ENCODE measurements at places on chromosomes 4 and X. TPM values are rescaled to one million over a fixed set of nuclear protein-coding genes. Genes with fewer than 3 reads are reported as not detected.
A peak's percentile ranks its signal among the peaks of the same experiment; 100 is the strongest.

- DNase-seq = no peak
These were observed 101.4 kb downstream of the GLRA2 start for GRCh38 chrX:14630733-14631132.

The KLHL13 gene
- total RNA-seq = 0.11 TPM

DNA sequence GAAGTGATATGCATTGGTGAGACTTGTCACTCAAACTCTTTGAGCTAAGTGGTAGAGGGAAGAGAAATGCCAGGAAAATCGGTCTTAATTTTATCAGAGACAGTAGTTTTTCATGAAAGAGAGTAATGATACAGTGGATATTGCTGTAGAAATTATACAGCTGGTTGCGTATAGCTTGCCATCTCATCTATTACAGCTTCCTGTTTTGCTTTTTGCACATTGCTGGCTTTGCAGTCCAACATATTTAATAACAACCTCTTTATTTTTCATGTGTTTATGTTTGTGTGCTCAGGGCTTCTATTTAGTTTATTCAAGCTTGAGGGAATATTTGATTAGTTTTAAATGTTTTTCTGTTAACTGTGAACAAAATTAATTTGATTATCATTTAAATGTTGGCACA is 11.5 kb downstream of the SMAD1 start:
- no peak for DNase-seq

DNA sequence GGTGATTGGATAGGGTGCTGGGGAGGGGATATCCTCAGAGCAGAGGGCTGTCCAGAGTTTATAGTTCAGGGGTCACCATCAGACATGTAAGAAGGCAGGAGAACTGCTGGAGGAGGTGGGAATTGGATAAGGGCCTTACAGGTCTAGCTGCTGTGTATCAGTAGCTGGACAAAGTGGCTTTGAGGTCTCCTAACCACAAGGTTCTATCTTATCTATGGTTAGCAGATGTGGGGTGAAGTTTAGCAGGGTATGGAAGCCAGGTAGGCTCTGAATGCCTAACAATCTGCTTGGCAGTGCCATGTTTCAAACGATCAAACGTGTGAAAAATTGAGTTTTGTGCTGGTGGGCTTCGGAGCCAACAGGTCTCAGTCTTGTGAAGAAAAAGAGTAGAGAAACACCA is 32.1 kb upstream of the MAGEA8 start:
- no peak for DNase-seq

DNA sequence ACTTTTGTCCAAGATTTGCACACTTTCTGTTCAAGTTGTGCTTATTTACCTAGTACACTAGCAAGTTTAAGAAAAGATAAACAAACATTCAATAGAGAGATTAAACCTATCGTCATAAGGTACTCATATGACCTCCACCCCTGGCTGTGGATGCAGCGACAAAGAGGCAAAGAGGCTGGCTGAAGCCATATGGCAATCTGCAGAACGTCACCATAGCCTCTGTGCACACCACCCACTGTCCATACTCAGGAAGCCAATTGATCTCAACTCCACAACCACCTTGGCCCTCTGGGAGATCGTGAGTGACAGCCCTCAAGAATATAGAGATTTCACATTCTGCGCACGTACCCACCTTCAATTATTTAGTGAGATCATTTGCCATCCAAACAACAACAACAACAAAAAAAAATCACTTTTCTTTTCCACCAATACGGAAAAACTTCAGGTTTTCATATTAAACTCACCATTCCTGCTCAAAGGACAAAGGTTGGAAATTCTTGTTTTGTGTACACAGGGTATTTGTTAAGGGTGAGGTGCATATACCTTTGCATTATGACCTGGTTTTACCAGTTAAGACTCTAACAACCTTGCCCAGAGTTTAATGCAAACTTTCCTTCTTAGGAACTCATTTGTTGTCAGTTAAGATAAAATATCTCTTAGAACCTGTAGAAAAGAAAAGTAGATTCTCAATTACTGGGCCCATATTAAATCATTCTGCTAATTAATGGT is 243.0 kb upstream of the FSTL5 start:
- no peak for DNase-seq

DNA sequence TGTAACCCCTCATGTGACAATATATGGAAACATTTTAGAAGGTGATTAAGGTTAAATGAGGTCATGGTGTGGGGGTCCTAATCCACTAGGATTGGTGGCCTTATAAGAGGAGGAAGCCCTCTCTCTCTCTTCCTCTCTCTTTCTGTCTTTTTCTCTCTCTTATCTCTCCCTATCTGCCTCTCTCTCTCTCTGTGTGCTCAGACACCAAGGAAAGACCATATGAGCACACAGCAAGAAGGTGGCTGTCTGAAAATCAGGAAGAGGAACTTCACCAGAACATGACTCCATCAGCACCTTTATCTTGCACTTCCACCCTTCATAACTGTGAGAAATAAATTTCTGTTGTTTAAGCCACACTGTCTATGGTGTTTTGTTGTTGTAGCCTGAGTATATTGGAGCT is 1472.2 kb downstream of the PCDH7 start:
- no peak for DNase-seq

DNA sequence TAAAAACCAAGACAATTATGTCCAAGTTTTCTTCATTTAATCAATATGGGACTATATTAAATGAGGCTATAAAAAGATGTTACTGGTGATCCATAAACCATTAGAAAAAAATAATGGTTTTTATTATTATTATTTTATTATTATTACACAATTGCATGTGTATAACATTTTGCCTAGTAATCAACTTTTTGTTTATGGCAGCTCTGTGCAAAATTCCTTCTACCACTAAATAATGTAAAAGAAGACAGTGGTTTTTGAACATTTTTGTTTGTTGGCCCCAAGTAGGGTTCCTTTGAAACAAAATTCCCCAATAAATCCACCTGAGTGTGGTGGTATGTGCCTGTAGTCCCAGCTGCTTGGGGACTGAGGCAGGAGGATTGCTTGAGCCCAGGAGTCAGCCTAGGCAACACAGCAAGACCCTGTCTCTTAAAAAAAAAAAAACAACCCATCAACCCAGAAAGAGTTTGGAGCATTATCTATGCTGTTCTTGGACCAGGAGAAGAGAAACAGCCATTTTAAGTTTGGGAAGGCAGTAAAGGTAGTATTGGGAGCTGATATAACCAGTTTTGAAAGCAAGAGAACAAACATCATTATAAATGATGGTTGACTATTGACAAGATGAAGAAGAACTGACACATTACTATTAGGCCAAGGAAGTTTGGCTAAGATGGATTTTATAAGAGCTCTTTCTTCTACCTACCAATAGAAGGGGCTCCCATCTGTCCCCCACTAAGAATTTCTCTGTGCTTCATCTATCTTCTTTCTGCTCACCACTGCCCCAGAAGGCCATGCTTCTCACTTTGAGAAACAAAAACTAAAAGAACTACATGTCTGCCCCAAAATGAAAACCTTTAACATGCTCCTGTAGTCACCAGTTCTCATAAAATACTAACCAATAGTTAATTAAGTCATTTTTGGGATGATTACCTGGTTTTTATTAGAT is 2.2 kb downstream of the TMEM156 start:
- no peak for DNase-seq

- DNase-seq = no peak
These were observed 19.9 kb upstream of the CPLX1 start for GRCh38 chr4:845836-846251.

- no peak for DNase-seq
These were observed 157.0 kb downstream of the FRAS1 start for GRCh38 chr4:78214078-78214477.

- peak; percentile 62 for DNase-seq
These were observed 25.9 kb upstream of the SPON2 start for GRCh38 chr4:1198098-1198844.

Data from myocyte (in vitro differentiated cells).